ENCODE measurements at places on chromosomes 5 and 9.

GRCh38 chr5:114948363-114948762 is 221.3 kb downstream of the TRIM36 start:
- no peak for DNase-seq

- no peak for DNase-seq
Measured at GRCh38 chr5:53211799-53212198, 102.2 kb upstream of the MOCS2 start.

DNA sequence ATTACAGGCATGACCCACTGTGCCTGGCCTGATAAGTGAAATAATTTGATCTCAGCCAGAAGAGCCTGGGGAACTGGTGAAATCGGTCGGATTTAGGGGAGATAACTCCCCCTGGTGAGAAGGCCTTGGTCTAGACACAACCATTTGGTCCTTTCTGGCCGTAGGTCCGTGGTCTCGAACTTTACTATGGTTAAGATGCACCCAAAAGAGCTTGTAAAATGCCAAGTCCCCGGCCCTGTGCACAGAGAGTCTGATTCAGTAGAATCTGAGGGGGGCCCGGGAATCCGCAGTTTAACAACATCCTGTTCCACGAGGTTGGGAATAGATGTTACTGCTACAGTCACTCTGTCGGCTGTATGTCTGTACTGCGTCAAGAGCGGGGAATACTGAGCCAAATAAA is 140.7 kb downstream of the C9orf50 start:
- no peak for DNase-seq

GRCh38 chr5:177547736-177548135 is 6.6 kb downstream of the FAM193B start:
- DNase-seq: no peak

DNA sequence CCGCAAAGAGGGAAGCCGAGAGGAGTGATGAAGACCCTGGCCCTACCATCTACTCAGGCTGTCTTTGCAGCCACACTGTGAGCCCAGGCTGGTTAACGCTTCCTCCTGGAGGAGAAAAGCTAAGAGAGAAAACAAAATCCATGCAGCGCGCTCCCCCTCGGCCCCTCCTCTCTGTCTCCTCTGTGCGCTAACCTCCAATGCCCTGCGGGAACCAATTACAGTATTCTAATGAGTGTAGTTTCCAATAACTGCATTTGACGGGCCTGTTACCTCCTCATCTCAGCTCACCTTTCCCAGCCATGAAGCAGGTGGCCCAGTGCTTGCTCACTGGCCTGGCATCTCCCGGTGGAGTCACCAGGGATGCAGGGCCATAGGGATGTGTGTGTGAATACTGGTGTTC is 565.5 kb downstream of the EBF1 start:
- no peak for DNase-seq

- DNase-seq: no peak
Measured at GRCh38 chr9:121187636-121188305, 13.9 kb downstream of the RAB14 start.

DNA sequence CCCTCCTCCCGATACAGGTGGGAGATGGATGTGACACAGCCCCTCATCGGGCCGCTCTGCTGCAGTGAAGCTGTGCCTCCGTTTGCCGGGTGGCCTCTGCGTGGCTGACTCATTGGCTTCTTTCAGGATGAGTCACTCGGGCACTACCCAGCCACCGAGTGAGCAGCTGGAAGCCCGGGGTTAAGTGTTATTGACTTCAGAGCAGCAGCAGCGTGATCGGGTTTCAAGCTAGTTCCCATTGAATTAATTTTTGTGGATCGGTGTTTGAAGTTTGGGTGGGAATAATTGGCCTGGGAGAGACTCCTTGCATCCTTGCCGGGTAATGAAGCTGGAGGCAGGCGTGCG is 266.4 kb upstream of the IRX4 start:
- DNase-seq: no peak
